ENCODE measurements at places on chromosomes 11 and 22. TPM values are rescaled to one million over a fixed set of nuclear protein-coding genes. Genes with fewer than 3 reads are reported as not detected.
A peak's percentile ranks its signal among the peaks of the same experiment; 100 is the strongest.

- no peak for DNase-seq
Measured at GRCh38 chr11:1346669-1347390, 37.4 kb upstream of the TOLLIP start.

DNA sequence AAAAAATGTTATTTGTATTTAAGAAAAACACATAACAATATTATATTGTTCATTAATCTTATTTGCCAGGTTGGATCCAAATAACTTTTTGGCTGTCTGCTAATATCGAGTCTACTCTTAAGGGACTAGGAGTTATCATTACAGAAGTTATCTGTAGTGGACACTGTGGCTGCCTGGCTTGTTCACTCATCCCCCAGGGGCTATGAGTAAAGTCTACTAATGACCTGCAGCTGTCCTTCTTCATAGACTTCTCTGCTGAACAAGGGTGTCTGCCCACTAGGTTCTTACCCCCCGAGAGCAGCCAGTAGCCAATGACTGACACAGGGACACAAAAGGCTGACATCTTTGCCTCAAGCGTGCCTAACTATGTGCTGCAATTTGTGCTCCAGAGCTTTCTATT lies 69.7 kb downstream of the APIP start:
- DNase-seq: no peak

CCDC116 gene
- 0.73 TPM for total RNA-seq

GRCh38 chr11:28017816-28018215 lies 90.1 kb downstream of the KIF18A start:
- no peak for DNase-seq

- peak; percentile 29 for DNase-seq
Measured at GRCh38 chr11:35030716-35031213, 108.2 kb upstream of the CD44 start.

ADAMTS8 gene
- total RNA-seq: not detected

- DNase-seq: no peak
Measured at GRCh38 chr11:132174362-132175255, 804.2 kb downstream of the NTM start.

GRCh38 chr11:80432057-80432456 lies 991.2 kb upstream of the TENM4 start:
- DNase-seq: no peak

DNA sequence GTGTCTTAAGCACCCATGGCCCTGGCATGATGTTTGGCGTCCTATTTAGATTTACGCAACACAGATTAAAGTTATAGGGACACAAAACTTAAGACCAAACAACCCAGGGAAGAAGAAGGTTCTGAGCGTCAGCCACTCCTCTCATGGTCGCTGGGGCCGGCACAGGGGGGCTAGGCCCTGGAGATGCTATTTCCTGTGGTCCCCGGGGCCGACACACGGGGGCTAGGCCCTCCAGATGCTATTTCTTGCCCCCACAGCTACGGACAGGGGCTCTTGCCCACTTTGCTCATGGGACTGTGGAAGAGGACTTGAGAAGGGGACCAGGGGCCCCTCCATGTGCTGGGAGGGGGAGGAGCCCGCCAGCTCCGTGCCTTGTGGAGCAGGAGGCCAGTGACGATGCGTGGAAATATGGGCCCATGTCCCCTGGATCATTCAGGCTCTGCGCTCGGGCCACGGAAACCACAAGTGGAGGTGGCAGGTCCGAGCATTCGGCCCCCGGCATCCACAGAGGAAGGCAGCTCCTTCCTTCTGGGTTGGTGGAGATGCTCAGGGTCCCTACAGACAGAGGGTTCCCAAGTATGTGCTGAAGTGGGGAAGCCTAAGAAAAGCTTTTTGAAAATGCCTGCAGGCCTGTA lies 711.1 kb downstream of the BRD1 start:
- no peak for DNase-seq

DNA sequence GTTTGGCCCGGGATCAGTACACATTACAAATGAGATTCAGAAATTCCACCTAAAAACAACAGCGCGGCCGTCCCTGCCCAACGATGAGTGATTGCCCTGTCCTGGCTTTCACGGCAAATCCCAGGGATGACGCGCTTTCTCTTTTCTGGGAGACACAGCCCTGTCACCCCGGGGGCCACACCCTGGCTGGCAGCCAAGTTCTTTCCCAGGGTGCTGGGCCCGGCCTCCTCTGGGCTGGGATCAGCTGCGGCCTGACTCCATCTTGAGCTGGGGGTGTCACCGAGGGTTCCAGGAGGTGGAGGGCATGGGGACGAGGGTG lies 82.7 kb downstream of the FBLN1 start:
- DNase-seq: no peak

C1QTNF5 gene
- total RNA-seq: not detected

OR6T1 gene
- total RNA-seq: not detected
